ENCODE measurements at places on chromosomes 5 and 9.

- DNase-seq, result peak; percentile 22
Observed at GRCh38 chr5:96893342-96893741, 17.0 kb downstream of the ERAP2 start.

GRCh38 chr5:126881821-126882600 lies 105.1 kb downstream of the LMNB1 start:
- no peak for DNase-seq

GRCh38 chr9:83537331-83538171 lies 650 bp downstream of the FRMD3 start:
- DNase-seq, result no peak

GRCh38 chr5:167694325-167695147 lies 596.9 kb upstream of the WWC1 start:
- no peak for DNase-seq

GRCh38 chr5:80711938-80712337 lies 57.2 kb upstream of the DHFR start:
- no peak for DNase-seq

GRCh38 chr5:65811885-65812284 lies 89.9 kb downstream of the NLN start:
- no peak for DNase-seq

DNA sequence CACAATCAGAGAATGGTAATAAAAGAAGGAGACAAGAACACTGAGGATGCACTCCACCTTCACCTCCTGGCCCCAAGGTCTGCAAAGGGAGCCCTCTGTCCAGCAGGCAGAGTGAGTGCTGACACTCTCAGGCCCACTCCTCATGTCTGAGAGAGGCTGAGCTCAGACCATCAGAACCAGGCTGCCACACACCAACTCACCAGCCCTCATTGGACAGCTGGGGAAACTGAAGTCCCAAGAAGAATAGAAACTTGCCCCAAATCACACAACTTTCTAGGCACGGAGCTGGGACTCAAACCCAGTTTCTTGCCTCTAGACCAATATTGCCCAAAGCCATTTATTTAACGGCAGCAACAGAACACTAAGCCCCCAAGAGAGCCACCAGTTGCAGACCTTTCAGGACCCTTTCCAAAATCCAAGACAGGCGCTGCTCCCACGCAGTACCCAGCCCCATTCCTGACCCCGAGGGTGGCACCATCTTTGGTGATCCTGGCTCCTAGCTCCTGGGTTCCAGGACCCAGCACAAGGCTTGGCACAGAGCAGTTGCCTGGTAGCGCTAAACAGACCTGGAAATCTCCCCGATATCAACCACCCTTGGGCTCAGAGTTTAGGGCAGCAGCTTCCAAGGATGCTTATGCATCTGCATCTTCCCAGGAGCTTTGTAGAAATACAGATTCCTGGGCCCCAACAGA lies 192.4 kb downstream of the GABBR2 start:
- DNase-seq, result no peak

DNA sequence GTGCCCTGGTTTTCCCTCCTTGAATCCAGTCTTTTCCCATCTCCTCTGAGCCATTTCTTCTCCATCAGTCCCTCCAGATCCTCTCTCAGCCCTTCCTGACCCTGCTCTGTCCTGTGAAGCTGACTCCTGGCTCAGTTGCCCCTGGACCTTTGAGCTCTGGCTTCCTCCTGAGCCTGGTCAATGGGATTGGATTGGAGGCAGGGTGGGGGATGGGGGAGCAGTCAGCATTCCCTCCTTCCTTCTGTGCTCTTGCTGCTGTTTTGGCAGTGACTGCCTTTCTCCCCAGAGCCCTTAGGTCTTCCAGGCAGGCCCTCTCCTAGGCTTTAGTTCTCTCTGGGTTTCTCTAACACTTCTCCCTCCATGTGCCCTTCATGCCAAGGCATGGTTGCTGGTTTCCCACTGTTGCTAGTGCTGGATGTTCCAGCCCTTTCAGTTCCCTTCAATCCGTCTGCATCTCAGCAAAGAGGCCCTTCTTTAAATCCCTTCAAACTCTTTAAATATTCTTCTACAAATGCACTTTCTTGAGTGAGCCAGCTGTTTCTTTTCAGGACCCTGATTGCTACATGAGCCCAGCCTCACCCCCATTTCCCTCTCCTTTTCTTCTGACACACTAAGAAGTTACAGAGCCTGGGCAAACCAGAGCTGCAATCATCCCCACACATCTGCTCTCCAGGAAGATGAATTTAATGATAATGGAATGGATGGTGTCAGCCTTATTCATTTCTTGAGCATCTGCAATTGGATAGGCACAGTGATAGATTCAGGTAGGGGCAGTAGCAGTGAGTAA lies 2.2 kb downstream of the TNFSF15 start:
- no peak for DNase-seq

DNA sequence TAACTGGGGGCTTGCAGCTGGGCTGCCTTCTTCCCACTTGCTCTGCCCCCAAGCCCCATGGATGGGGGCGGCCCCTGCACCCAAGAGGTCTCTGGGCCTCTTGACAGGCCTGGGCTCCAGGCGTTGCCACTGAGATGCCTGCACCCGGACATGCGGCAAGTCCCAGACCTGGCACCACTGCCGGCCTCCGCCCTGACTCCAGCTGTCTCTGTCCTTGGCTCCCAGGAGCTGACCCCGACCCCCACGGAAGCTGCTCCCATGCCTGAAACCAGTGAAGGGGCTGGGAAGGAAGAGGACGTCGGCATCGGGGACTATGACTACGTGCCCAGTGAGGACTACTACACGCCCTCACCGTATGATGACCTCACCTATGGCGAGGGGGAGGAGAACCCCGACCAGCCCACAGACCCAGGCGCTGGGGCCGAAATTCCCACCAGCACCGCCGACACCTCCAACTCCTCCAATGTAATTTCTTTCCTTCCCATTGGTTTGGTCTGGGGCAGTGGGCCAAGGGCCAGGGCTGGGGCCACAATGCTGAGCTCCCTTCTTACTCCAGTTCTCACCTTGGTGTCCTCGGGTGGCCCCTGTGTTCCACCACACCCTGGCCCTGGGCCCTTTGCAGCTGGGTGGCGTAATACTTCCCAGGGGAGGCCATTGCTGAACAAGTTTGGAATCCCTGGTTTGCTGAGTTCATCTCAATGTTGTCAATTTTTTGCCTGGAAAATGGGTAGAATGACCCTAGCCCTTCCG lies 88.6 kb downstream of the COL5A1 start:
- no peak for DNase-seq

DNA sequence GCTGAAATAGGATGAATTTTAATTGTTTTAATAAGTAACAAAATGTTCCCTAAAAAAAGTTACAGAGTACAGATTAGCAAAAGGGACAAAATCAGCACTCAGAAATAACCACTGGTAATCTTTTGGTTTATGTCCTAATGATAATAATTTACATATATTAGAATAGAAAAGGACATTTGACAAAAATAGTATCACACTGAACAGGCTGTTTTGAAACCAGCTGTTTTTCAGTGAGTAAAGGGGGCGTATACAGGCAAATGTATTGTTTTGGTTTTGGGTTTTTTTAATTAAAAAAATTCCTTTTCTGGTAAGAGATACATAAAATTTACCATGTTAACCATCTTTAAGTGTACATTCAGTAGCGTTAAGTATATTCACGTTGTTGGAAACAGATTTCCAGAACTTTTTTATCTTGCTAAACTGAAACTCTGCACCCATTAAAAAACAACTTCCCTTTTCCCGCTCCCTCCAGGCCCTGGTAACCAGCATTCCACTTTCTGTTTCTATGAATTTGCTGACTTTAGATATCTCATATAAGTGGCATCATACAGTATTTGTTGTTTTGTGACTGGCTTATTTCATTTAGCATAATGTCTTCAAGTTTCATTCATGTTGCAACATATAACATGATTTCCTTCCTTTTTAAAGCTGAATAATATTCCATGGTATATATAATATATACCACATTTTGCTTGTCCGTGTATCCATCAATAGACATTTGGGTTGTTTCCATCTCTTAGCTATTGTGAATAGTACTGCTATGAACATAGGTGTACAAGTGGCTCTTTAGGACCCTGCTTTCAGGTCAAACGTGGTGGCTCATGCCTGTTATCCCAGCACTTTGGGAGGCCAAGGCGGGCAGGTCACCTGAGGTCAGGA lies 20.6 kb upstream of the LARP1 start:
- no peak for DNase-seq

- DNase-seq, result no peak
Observed at GRCh38 chr9:137109250-137110146, 5.0 kb downstream of the DPP7 start.

GRCh38 chr9:2215921-2216441 lies 200.8 kb downstream of the SMARCA2 start:
- DNase-seq, result no peak

GRCh38 chr9:113646946-113647914 lies 183.7 kb downstream of the RGS3 start:
- no peak for DNase-seq

GRCh38 chr5:40221796-40222195 lies 457.9 kb upstream of the PTGER4 start:
- no peak for DNase-seq

- DNase-seq, result no peak
Observed at GRCh38 chr5:35850967-35851680, 5.6 kb upstream of the IL7R start.

DNA sequence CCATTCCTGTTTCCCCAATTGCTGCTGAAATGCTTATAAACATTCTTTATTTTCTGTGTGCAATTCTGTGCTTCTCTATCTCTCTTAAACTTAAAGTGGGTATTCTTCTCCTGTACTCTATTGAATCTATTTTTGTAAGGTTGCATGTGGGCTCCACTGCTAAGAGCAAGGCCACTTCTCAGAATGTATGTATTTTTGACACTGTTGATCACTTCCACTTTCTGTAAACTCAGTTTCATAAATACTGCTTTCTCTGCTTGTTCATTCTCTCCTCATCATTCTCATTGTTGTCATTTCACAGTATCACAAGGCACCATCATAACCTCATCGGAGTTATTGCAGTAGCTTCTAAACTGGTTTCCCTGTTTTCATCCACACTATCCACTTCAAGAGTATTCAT lies 483.0 kb upstream of the CDH18 start:
- DNase-seq, result no peak

GRCh38 chr5:179224741-179225140 lies 120.5 kb downstream of the ADAMTS2 start:
- DNase-seq, result no peak

GRCh38 chr5:2293906-2294305 lies 411.2 kb upstream of the IRX4 start:
- no peak for DNase-seq

DNA sequence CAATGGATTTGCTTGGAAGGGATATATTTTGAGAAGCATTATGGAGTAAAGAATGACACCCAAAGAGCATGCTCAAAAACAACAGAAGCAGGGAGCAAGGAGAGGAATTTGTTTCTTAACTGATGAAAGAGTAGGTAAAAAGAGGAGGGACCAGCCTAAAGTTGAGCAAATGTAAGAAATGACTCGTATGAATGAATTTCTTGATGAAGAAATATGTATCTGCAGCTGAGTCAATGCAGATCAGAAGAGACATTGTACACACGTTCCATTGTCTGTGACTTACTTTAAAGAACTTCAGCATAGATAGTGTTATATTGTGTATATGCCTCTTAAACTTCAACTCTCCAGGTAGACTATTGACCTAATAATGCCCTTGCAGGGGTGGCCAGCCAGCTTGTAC lies 112.7 kb upstream of the NREP start:
- no peak for DNase-seq

DNA sequence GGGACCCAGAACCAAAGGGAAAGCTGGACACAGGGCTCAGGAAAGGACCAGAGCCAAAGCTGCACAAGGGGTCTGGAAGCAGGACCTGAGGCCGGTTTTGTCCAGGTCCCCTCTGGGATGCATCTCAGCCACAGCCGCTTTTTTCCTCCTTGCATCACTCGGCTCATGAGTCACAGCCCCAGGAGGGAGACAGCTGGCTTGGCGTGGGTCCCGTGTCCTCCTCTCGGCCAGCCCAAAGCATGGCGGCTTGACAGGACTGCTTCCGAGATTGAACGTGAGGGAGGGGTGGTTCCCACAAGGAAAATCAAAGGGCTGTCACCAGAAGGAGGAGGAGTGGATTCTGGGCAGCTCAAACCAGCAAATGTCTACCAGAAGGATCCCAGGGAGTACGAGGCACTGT lies 56.7 kb upstream of the CPLX2 start:
- DNase-seq, result no peak

- DNase-seq, result peak; percentile 39
Observed at GRCh38 chr5:75023368-75024159, 28.8 kb downstream of the GCNT4 start.

DNA sequence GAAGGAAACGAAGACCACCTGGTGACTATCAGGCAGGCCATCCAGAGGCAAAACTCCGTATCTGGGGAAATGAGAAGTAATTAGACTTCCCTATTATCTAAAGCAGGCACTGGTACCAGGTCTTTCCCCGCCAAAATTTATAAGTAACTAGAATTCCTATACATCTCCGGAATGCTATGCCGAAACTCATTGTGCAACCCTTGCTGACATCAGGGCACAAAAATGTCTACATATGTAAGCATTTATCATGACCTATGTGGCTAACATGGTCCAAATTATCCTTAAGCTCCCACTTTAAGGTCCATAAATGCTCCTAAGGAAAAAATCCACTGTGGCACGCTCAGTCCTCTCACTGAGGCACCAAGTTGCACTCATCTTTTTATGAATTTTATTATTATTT lies 17.8 kb downstream of the ACTL7B start:
- no peak for DNase-seq

DNA sequence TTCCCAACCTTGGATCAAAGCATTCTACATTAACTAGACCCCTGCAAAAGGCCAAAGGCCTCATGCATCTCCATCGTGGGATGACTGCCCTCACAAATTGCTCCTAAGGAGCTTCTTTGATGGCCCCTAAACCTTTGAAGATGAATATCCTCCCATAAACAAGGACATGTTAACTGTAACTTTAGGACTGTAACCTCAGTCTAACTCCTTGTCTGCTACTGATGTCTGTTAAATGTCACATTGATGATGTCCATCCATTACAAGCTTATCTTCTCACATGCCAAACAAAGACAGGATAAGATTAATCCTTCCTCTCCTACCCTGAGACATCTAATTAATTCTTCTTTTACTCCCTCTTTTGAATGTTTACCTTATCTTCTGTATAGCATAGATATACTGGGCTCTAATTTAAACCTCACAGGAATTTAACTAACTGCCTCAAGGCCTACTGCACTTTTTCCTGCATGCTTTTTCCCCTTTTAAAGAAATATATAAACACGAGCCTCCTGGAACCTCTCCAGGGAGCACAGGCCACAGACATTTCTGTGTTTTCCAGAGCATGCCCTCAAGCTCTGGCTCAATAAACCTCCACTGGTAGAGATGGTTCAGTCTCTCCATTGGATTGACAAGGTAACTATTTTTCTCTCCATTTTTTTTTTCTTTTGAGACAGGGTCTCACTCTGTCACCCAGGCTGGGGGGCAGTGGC lies 90.6 kb upstream of the SLC25A48 start:
- no peak for DNase-seq

All from activated naive CD8-positive, alpha-beta T cell treated with anti-CD3 and anti-CD28 coated beads for 36 hours (primary cell).